ENCODE measurements at places on chromosomes 2 and 18.

DNA sequence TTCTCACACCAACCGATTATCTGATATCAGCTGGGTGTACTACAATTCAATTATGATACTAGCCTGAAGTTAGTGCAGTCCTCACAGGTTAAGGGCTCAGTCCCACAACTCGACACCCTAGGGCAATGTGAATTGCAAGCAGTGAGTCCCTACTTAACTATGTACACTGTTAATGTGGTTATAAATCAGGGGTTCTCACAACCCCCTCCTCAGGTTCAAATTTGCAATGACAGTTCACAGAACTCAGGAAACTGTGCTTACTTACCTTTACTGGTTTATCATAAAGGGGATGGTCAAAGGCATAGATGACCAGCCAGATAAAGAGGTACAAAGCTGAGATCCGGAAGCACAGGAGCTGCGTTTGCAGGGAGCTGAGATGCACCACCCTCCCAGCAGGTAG, 1379.1 kb upstream of the CDH2 start:
- no peak for DNase-seq

GRCh38 chr2:53636596-53636995, 131.0 kb upstream of the CHAC2 start:
- no peak for DNase-seq

DNA sequence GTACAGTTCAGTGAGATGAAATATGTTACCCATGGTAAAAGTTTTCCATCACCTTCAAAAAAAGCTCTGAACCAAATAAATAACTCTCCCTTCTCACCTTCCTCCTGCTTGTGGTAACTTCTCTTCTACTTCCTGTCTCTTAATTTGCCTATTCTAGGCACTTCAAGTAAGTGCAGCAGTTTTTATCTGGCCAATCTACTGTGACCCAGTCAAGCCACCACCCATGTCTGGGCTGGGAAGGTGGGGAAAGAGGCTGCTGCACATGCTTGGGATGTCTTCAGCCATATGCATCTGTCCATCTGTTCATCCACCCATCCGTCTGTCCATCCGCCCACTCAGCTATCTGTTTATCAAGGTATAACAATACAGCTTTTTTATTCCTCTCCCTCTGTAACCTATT, 31.6 kb downstream of the ZNF532 start:
- DNase-seq, result no peak

GRCh38 chr2:239727776-239728600, 297.2 kb downstream of the NDUFA10 start:
- no peak for DNase-seq

DNA sequence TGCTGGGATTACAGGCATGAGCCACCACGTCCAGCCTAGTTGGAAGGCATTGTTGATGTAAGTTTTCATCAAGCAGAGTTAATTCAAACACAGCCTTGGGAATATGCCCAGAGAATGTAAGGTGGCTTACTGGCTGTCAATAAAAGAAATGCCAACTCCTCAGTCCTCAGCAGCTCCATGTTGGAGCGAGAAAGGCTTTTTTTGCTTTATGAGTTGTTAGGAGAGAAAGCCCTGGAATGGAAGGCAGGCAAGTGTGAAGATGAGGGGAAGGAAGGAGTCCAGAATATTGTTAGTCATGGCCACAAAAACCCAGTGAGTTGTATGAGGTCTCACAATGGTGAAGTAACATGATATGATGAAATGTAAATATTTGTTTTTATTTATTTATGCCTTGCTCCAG, 57.1 kb downstream of the MAP4K4 start:
- DNase-seq, result no peak
